ENCODE measurements at places on chromosomes 12 and 14.

DNA sequence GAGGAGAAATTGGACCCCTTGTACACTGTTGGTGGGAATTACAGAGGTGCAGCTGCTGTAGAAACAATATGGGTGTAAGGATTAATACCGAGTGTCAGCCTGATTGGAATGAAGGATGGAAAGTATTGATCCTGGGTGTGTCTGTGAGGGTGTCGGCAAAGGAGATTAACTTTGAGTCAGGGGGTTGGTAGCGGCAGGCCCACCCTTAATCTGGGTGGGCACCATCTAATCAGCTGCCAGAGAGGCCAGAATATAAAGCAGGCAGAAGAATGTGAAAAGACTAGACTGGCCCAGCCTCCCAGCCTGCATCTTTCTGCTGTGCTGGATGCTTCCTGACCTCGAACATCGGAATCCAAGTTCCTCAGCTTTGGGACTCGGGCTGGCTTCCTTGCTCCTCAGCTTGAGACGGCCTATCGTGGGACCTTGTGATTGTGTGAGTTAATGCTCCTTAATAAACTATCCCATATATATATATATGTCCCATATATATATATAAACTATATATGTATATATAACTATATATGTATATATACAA is 38.4 kb upstream of the PPP2R5C start:
- DNase-seq = no peak

GRCh38 chr12:25286837-25287236 is 36.1 kb upstream of the KRAS start:
- no peak for DNase-seq

GRCh38 chr12:116508145-116509121 is 50.7 kb upstream of the MAP1LC3B2 start:
- peak; percentile 17 for DNase-seq

GRCh38 chr14:30305346-30305745 is 253.6 kb upstream of the G2E3 start:
- DNase-seq = no peak

DNA sequence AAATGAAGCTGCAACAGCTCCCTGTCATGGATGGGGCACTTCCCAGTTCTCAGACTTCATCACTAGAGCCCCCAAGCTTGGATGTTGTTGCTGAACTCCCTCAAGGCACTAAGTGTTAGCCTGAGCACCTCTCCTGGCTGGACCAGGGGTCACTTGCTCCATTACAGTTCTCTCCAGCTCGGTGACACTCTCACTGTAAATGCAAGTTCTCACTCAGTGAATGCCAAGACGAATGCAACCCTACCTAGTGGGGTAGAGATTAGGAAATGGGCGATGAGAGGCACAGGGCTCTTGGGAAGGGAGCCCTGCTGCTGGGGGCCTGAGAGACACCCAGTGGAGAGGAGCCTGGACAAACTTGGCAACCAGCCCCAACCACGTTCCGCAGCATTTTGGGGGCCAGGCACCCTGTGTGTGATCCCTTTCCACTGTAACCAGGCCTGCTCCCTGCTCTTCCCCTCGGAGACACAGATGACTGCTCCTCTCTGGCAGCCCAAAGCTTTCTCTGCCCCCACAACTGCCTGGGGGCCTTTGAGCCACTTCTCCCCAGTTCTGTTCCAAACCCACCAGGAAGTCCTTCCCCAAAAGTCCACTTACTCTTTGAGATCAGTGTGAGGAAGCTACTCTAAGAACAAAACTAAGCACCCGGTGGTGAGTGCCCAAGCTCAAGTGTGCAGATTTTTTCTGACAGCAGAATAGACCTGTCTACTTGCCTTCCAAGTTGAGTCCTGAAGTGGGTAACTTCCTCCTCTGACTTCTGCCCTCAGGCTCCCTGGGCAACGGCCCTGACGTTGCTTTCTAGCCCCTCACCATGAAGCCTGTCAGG is 8.0 kb upstream of the SELPLG start:
- DNase-seq = no peak

- no peak for DNase-seq
Observed at GRCh38 chr14:55339770-55340169, 68.5 kb downstream of the FBXO34 start.

- DNase-seq = no peak
Observed at GRCh38 chr12:26845057-26845666, 12.2 kb upstream of the ITPR2 start.

- no peak for DNase-seq
Observed at GRCh38 chr12:48861111-48861510, 4.6 kb downstream of the RND1 start.

GRCh38 chr12:125436686-125437085 is 371.5 kb downstream of the AACS start:
- DNase-seq = no peak

- DNase-seq = no peak
Observed at GRCh38 chr12:76183459-76184186, 99.1 kb upstream of the NAP1L1 start.

DNA sequence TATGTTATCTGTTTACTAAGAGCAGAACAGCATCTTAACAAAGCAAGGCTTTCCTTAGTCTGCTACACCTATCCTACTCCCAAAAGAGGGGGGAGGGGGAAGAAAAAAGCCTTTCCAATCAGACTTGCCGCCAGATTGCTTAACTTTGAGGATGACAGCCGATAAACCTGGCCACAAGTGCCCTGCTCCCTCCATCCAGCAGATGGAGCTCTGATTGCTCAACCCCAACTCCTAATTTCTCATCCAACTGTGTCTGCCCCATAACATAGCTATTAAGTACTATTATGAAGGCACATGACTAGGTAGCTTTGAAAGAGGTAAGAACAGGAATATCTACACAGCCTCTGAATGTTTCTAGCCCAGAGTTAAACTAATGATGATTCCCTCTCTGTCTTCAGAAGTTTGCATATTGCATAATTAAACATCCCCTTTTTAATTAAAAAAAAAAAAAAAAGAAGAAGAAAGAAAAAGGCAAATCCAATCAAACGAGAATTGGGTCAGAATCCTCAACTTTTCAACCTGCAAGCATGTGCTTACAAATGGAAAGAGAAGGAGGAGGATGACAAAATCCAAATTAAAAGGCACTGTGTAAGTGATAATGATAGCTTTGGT is 247.4 kb downstream of the GALC start:
- no peak for DNase-seq

DNA sequence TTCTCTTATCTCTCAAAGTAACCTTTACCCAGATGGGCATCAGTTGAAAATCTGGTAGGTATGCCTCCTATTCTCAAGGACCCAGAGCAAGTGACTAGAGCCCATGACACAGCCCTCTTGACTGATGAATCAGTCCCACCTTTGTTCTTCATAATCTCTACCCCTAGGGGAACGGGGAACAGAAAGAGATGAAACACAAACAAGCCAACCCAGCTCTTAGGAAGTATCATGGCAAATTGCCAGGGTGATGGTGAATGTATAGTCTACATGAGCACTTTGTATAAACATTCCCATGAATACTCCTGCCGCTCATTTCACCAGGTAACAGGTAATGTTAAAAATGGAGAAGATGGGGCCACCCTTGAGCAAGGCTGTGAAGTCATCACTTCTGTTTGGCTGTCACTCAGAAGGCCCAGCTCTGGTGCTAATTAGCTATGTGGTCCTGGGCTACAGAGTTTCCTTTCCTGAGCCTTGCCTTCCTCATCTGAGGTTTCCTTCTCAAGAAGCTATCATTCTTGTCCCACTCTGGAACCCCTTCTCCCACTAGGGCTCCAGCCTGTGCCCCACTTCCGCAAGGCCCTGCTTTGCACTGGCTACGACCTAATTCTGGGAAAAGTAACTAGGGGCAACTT is 161.7 kb downstream of the ANO2 start:
- no peak for DNase-seq

- no peak for DNase-seq
Observed at GRCh38 chr12:96907671-96908422, 790 bp downstream of the NEDD1 start.

DNA sequence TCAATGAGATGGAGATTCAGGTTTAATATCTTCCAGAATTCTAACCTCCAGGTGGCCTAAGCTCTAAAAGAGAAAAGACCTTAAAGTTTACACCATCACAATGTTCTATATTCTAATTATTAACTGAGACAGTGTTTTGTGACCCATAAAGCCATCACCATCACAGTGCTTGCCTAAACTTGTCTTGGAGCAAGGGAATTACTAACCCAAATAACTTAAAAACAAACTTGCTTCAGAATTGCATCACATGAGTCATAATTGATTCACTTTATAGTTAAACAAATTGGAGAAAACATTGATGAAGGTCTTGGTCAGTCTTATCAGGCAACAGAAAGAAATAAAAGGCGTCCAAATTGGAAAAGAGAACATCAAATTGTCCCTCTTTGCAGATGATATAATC is 54.5 kb upstream of the ALG10 start:
- no peak for DNase-seq

DNA sequence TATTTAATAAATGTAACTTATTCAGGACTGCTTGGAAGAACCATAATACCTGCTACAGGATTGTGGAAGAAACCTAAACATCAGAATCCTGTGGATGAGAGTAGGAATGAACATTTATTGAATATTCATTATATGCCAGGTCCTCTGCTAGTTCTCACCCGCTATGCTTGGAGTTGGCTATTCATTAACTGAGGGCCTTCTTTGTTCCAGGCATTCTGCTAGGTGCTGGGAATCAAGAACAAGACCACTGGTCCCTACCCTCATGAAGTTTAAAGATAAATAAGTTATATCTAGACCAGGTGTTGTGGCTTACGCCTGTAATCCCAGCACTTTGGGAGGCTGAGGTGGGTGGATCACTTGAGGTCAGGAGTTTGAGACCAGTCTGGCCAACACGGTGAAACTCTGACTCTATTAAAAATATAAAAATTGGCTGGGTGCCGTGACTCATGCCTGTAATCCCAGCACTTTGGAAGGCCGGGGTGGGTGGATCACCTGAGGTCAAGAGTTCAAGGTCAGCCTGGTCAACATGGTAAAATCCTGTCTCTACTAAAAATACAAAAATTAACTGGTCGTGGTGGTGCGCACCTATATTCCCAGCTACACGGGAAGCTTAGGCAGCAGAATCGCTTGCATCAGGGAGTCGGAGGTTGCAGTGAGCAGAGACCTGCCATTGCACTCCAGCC is 3.8 kb upstream of the TULP3 start:
- DNase-seq = no peak

DNA sequence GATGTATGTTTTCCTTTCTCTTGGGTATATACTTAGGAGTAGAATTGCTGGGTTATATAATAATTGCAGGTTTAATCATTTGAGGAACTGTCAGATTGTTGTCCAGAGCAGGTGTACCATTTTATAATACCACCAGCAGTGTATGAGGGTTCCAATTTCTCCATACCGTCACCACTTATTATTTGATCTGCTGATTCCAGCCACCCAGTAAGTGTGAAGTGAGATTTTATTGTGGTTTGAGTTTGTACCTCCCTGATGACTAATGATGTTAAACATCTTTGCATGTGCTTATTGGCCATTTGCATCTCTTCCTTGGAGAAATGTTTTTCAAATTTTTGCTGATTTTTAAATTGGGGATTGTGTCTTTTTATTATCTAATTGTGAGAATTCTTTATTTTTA is 15.1 kb downstream of the NCKAP5L start:
- no peak for DNase-seq

DNA sequence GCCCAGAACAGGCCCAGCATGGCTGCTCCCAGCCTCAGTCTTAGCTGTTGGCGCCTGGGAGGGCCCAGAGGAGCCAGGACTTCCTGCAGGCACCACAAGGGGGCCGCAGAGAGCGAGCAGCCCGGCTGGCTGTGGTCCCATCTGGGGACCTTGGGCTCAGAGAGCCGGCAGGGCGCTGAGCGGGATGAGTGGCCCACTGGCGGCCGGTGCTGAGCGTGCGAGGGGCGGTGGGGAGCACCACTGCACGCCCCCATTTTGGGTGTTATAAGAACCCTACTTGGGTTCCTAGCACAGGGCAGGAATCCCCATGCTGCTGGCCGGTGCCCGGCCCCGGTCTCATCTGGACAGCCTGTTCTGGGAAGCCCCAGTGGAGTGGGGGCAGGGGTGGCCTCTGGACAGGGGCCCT is 25.9 kb upstream of the CRIP2 start:
- peak; percentile 39 for DNase-seq

DNA sequence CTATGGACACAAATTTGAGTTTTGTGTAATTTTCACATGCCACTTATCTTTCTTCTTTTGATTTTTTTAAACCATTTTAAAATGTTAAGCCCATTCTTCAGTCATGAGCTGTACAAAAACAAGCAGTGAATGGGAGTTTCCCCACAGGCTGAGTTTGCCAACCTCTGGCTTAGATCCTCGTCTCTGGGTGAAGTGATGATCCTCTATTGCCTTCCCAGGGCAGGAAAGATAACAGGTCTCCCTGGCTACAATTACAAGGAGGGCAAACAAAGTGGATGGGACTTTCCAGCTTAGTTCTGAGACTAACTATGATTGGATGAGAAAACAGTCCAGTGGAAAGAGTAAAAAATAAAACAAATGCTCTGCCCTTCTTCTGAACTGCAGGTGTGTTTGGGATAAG is 203.7 kb downstream of the SPTSSA start:
- no peak for DNase-seq

GRCh38 chr14:47149326-47149725 is 497.7 kb upstream of the RPL10L start:
- no peak for DNase-seq

GRCh38 chr14:29823816-29824215 is 103.8 kb downstream of the PRKD1 start:
- DNase-seq = no peak

DNA sequence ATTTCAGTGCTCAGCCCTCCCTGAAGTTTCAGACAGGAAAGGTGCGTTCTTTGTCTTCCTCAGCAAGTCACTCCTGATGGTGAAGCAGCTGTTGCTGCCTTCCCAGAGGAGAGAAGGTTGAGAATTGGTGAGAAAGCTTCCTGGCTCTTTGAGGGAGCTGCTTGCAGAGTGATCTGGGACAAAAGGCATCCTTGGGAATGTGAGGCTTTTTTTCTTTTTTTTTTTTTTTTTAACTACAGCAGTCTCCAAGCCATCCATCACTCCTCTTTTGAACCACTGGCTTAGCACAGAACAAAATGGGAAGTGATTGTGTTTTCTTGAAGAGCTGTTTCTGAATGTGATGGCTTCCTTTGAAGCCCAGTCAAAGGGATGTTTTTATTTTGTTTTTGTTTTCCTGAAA is 120.4 kb upstream of the LRIG3 start:
- DNase-seq = no peak

DNA sequence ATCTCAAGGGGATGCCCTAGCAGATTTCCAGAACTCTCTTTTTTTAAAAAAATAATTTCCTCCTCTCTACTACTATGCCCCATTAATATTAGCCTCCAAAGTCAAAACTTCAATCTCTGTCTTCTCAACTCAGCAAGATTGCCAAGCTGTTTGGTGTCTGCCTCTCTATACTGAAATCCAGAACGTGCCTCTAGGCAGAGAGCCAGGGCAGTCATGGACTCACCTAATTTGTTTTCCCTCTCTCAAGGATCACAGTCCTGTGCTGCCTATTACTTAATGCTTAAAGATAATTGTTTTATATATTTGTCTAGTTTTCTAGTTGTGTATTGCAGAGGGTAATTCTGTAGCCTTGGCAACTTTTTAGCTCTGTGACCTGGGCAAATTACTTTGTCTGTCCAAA is 74.7 kb downstream of the E2F7 start:
- DNase-seq = no peak

- DNase-seq = no peak
Observed at GRCh38 chr12:66117242-66117641, 13.3 kb downstream of the LLPH start.
